Activated CD4-positive, alpha-beta T cell treated with anti-CD3 and anti-CD28 coated beads, Interleukin-2, amount 50 U/mL, for 1 hour (primary cell): ENCODE measurements at places on chromosomes 5 and 9.
A peak's percentile ranks its signal among the peaks of the same experiment; 100 is the strongest.

GRCh38 chr5:132653716-132654115, 4.3 kb upstream of the IL13 start:
- no peak for DNase-seq

DNA sequence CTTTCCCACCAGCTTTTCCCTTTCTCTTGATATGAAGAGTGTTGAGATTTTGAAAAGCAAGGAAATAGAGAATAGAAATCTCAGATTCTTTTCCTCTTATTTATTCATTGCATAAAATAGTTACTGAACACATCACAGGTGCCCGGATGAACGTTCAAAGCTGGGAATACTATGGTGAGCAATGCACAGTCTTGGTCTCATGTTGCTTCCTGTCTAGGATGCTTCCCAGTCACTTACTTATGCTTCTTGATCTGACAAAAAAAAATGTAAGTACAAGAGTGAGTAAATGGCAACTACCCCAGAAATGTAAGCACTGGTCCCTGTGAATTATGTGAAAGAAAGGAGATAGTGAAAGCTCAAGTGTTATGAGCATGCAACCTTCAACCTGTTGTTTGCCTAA, 153.5 kb upstream of the S1PR3 start:
- no peak for DNase-seq

DNA sequence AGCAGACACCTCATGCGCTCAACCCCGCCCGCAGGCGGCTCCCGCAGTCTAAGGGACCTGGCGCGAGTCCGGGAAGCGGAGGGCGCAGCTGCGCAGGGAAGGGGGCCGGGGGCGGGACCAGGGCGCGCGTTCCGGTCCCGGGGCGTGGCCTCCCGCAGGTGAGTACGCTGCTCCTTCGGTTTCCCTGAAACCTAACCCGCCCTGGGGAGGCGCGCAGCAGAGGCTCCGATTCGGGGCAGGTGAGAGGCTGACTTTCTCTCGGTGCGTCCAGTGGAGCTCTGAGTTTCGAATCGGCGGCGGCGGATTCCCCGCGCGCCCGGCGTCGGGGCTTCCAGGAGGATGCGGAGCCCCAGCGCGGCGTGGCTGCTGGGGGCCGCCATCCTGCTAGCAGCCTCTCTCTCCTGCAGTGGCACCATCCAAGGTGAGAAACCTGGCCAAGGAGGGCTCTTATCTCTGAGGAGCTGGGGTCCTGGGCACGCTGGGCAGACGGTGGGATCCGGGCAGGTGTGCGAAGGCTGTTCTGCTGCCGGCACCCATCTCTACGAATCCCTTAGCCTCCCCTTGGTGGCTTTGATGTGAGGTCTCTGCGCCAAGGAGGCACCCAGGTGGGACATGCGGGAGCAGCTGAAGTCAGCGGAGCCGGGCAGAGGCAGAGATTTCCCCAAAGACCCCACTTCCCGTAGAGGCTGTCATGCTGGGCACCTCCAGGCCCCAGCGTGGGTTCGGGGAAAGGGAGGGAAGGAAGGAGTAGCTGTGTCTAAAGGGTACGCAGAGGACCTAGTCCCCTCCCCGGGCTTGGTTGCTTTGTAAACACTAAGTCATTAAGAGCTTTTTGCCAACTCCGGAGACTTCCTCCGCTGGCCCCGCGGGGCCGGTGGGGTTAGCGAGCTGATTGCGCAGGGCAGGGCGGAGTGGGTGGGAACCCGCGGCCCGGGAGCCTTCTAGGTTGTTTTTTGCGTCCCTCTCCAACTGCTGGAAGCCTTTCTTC, at the start of gene F2RL1:
TSS of gene F2RL1 (plus strand) at position 187 of the 988 bp plus-strand sequence. CDS start at position 340, 153 bp downstream.
- DNase-seq, result peak; percentile 51

GRCh38 chr5:57929271-57929670, 446.7 kb upstream of the ACTBL2 start:
- no peak for DNase-seq

DNA sequence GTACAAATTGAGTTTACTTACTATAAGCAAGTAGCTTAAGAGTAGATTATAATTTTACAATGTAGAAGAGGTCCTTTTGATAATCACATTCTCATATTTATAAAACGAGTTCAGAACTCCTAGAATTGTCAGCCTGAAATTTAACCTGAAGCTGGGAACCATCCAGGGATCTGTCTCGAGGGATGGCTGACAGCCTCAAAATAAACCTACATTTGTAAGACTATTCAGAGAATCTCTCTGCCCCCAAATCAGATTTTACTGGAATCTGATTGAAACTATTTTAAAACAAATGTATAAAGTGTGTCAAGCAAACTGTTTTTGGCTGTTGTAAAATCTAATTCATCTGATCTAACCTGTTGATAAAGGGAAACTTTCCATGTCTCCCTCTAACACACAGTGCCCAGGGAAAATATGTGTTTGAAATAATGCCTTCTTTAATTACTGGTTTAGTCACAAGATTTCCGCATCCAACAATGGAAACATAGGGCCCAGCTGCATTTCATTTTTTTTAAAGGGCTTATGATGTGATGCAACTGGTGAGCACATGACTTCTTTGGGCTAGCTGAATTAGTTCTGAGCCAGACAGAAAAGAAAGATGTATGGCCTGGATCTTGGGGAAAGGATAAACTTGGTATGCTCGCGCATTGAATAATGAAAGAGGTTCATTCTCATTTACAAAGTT, 30.3 kb downstream of the SLC25A46 start:
- no peak for DNase-seq

DNA sequence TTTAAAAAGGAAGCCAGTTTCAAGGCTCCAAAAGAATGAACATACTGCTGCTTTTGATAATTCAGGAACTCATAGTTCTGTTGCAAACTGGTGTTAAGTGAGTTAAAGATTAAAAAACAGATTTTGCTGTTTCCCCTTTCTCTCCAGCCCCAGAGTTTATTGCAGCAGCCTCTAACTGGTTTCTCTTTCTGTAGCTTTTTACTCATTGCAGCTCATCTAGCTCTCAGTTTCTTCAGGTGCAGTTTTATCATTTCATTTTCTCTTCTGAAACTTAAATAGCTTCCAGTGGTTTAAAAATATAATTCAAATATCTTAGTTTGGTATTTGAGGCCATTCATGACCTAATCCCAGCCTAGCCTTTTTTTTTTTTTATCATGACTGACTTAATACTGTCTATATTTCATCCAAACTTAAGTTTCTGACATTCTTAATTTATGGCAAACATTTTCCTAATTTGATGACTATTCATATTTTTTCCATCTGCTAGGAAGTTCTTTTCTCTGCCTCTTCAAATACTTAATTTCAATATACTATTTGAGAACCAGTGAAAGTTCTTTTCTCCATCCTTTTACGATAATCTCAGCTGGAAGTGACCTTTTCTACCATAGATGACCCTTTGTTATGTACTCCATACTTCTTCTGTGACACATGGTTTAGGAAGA, 252.7 kb upstream of the GRIA1 start:
- DNase-seq, result no peak

DNA sequence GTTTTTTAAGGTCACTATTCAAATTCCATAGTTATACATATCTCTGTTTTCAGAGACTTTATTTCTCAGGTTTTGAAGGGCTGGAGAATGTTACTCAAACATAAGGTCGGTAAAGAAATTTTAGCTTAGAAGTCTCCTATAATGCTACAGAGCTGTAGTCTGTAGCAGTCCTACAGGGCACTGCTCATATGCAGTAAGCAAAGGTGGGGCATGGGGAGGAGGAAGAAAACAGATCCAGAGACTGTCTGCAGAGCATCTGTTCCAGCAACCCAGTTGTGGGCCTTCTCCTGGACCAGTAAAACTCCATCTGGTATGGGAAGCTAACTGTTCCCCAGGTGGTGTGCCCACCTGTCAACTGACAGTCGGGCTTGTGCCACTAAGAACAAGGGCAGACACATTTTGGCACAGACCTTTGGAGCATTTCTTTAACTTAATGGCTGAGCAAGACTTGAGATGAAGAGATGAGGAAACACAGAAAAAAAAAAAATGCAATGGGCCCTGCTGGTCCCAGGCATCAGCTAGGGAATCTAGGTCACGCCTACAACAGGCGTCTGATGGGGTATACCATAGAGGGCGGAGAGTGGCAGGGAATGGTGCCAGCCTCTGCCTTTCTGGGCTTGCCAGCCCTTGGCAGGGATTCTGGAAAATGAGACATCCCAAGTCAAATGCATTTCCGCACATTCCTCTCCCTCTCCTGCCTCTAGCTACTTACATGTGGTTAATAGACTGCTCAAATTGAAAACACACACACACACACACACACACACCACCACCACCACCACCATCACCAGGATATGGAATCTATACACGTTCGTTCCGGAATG, 218.9 kb downstream of the ARL15 start:
- DNase-seq, result no peak

- no peak for DNase-seq
Measured at GRCh38 chr5:151167022-151167421, 9.4 kb upstream of the ANXA6 start.

DNA sequence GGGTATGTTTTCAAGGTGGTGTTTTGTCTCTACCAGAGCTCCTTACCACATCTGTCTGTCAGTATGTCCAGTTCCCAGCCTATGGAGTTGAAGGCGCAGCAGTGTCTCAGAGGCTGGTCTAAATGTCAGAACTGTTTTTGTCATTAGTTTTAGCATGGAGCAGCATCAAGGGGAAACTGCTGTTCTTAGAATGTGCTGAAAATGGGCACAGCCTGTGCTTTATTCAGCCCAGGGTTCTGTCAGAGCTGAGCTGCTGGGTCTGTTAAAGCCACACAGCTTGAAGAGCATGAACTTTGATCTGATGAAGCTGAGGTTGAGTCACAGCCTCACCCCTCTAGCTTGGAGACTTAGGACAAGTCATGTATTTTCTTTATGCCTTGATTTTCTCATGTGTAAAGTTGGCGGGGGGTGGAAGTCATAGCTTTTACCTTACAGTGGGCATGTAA, 71.9 kb downstream of the RALGPS1 start:
- DNase-seq, result peak; percentile 18

- DNase-seq, result peak; percentile 78
Measured at GRCh38 chr5:180784497-180785097, 18.0 kb downstream of the MGAT1 start.

DNA sequence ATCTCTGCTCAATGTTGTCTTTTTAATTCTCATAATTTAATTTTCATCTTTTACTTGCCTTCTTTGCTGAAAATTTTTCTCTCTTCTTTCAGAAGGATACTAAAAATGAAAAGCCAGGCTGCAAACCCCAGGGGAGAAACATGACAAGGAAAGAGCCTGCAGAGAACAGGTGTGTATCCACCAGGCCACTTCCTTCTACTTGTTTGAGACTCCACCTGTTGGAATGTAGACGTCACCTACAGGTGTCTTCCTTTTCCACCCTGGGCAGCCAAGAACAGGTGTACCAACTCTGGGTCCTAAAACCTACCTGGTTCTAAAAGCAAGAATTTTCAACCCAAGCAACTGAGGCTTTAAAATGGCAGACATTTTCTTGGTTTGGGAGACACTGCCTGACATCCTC, 166.8 kb downstream of the ATP10B start:
- no peak for DNase-seq

GRCh38 chr5:175826980-175827379, 44.4 kb upstream of the CPLX2 start:
- no peak for DNase-seq

DNA sequence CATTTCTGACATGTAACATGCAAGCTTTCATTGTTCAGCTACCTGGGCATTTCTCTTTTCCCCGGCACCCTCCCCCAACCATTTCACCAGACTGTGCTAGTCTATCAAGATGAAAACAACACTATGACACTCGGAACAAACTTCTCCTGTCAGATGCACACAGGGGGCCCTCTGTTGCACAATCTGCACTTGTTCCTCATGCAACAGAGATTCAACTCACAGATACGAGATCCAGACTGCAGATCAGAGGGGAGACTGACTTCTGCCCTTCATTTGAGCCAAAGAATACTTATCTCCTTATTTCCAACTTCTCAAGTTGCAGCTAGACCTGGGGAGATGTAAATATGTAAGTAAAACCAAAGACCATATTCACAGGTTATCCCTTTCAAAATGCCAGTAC, 15.7 kb upstream of the FST start:
- no peak for DNase-seq

- DNase-seq, result no peak
Measured at GRCh38 chr5:115372146-115372545, 75.7 kb upstream of the CCDC112 start.

- DNase-seq, result peak; percentile 7
Measured at GRCh38 chr9:100427366-100428263, 672 bp downstream of the MSANTD3 start.

GRCh38 chr5:179974246-179974945, 66.7 kb upstream of the TBC1D9B start:
- DNase-seq, result no peak

GRCh38 chr9:111074395-111074794, 36.1 kb upstream of the LPAR1 start:
- DNase-seq, result no peak

GRCh38 chr9:136160995-136161610, 42.4 kb upstream of the TMEM250 start:
- DNase-seq, result no peak

DNA sequence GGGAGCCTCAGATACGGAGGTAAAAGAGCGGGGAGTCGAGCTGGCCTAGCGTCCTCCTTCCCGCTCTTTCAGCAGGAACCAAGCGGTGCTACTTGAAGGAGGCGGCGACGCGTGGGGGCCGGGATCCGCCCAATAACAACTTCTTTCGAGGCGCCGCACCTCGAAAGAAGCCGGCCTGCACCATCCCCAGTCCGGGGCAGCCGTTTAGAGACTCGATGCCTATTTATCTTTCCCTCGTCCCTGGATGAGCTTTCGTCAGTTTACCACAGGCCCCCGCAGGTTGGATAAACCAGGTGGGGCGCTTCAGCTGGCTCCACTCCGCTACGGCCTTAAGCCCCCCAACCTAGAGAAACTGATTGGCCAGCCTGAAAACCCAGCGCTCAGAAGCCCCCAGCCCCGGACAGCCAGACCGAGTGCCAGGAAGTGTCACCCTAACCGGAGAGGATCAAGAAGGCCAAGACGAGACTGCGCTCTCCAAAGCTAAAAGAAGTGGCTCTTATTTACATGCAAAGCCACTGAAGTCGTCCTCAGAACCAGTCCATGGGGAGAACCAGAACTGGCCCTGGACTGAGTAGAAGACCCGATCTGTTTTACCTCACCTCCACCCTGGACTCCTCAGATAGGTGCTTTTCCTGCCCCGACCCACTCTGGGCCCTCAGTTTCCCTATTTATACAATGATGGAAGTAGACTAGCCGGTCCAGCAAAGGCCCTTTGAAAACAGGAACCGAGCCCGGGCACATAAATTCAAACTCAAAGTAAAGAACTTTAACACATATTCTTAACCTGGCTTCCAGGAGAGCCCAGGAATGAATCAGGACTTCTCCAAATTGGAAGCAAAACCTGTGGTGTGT, 1.4 kb downstream of the HAND1 start:
- DNase-seq, result no peak

- no peak for DNase-seq
Measured at GRCh38 chr9:99811172-99811571, 10.5 kb upstream of the NR4A3 start.

DNA sequence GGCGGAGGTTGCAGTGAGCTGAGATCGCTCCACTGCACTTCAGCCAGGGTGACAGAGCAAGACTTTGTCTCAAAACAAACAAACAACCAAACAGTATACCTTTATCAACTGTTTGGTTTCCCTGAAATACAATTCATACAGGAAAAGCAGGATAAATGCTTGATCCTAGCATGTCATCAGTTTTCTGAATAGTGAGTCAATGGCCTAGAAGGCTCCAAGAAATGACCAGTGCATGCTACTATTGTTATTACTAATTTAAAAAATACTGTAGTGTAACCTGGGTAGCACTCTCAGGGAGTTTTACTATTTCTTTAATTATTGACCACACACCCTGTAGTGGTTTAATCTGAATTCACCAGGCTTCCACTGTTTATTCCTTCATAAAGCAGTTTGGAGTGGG, 101.0 kb upstream of the PTPN3 start:
- DNase-seq, result no peak
